Choroid plexus epithelial cell (primary cell): ENCODE measurements at places on chromosomes 5 and 9.

GRCh38 chr5:132819468-132819867, 6.4 kb downstream of the SOWAHA start:
- no peak for DNase-seq

DNA sequence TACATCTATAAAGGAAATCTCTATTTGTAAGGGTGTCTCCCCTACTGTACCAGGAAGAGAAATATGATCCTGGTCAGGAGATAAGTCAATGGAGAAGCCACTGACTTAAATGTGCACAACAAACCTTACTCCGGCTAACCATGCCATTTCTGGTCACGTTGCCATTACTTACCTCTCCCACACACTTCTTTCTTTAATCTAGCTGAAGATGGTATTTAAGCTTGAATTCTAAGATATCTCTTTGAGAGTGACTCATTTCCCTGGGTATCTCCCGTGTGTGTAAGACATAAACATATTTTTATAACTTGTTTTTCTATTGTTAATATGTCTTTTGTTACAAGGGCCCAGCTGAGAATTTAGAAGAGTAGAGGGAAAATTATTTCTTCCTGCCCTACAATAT, 296.6 kb downstream of the SEMA5A start:
- peak; percentile 47 for DNase-seq

GRCh38 chr9:19186232-19186631, 44.3 kb upstream of the DENND4C start:
- DNase-seq, result no peak

DNA sequence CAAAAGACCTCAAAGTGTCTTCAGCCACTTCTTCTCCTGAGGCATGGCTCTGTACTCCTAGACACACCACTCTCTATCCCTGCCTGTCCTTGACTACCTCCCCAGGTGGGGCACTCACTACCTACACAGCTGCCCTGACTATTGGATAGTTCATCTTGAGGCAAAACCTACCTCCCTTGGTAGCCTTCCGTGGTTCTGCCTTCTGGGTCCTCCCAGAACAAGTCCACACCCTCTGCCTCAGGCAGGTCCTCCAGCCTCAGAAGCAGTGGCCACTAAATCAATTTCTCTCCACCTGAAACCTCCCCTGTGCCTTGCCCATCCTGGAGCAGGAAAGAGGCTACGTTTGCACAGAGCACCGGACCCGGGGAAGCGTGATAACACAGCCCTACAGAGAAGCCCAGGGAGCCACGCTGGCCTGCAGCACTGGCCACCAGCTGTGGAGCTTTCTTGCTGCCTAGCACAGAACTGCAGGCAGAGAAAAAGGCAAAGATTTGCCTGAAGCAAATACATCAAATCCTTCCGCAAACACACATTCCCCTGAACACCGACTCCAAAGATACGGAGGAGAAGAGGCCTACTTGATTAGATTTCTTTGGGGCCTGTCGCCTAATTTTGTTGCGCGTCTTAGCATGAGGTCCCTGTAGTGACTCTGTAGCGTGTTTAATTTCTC, 141.8 kb downstream of the C9orf50 start:
- DNase-seq, result no peak

DNA sequence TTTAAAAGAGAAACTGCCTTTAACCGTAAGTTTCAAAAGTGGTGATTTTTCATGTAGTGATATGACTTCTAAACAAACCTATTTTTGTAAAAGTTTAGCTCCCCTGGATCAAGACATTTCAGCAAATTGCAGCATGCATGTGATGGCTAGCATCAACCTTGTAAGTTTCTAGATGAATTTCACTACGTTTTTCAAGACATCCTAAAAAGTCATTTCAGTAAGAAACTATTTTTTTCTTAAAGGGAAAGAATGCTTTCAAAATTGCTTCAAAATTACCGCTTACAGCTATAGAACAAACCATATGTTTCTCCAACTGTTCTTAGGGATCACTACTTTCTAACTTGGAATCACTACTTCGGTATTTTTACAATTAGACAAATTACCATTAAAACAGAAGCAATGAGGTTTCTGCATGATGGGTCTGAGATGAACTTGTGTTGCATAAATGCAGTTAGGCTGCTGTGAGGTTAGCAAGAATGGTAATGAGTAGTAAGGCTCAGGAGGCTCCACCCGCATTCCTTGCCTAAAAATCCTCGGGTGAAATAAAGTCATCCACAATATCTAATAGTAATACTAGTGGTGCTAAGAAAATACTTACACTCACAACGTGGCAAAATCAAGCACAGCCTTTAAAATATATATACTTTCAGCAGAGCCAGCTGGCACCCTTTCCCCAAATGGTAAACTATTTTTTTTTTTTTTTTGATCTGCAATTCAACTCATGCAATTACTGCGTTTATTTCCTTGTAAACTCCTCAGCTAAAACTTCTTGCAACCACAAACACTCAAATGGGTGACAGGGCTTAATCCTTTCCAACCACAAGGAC, 53.8 kb downstream of the CDC14B start:
- DNase-seq, result peak; percentile 57

DNA sequence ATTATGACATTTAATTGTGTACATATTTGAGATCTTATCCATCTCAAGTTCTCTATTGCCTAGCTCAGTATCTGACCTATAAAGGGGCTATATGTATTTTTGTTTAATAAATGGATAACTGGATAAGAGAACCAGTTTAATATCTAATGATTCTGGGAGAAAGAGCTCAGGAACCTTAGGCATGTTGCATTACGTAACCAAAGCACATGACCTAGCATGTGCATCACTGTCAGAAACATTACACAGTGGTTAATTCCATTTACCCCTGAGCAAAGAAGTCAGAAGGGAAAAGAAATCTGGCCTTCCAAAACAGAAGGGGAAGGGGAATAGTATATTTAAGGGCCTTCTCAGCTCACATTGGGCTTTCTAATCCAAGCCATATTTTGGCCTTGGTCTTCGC, 12.3 kb downstream of the PAPPA start:
- peak; percentile 77 for DNase-seq

- DNase-seq, result peak; percentile 60
Measured at GRCh38 chr5:159951387-159951786, 35.1 kb downstream of the ADRA1B start.

- no peak for DNase-seq
Measured at GRCh38 chr9:126756876-126757415, 47.9 kb upstream of the ZBTB43 start.

DNA sequence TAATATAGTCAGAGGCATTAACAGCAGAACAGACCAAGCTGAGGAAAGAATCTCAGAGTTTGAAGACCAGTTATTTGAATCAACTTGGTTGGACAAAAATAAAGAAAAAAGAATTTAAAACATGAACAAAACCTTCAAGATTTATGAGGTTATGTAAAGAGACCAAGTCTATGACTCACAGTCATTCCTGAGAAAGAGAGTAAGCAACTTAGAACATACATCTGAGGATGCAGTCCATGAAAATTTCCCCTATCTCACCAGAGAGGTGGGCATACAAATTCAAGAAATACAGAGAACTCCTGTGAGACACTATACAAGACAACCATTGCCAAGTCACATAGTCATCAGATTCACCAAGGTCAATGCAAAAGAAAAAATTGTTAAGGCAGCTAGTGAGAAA, 17.4 kb upstream of the C9orf72 start:
- peak; percentile 59 for DNase-seq

GRCh38 chr5:78549043-78549442, 99.5 kb downstream of the LHFPL2 start:
- peak; percentile 65 for DNase-seq
